ENCODE measurements at places on chromosomes 11 and 22.

DNA sequence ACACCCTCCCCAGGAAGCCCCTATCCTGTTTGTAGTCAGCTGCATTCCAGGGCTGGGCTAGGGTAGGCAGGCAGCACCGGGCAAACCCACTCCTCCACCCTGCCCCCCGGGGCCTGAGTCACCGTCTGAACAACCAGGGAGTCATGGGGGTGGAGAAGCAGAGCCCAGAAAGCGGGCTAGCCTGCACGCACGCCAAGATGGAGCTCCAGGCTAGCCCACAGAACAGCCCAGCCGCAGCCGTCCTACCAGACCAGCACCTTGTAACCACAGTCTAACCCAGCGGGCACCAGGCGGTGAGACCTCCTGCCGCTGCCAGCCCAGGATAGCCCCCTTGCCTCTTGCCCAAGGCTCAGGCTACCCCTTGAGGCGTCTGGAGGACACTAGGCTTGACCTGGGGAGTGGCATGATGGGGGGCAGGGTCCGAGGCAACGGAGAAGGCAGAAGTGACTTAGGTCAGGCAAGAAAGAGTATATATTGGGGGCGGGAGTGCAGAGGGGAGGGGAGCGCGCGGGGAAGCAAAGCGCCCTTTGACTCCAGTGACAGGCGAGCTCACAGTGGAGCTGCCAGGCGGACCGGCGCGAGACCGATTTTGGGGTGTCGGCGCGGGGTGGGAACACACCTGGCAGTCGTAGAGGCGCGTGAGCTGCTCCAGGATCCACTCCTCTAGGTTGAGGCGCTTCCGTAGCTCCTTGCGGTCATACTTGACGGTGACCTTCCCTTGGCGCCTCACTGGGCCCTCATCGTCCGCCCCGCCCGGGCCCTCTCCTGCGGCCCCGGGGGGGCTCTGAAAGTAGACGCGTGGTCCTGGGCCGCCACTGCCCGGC lies 734 bp downstream of the PPP1R14B start:
- peak; percentile 49 for DNase-seq

GRCh38 chr22:23120415-23120899 lies 21.3 kb downstream of the RSPH14 start:
- DNase-seq = no peak

GRCh38 chr11:19315511-19315910 lies 74.8 kb upstream of the E2F8 start:
- no peak for DNase-seq

DNA sequence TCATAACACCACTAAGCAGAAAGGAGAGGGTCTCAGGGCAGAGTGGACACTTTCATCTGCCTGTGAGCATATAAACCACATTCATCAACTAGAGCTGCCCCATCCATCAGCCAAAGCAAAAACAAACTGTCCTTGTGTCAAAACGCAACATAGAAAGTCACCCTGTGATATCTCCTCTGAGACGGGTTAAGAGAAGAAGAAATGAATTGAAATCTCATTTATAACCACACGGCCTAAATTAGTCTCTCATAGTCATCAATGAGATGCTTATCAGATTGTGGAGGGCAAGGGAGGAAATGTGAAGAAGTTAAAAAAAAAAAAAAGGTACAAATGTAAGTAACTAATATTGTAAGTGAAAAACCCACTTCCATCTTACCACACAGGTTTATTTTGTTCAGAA lies 75.7 kb downstream of the SIK3 start:
- DNase-seq = no peak

DNA sequence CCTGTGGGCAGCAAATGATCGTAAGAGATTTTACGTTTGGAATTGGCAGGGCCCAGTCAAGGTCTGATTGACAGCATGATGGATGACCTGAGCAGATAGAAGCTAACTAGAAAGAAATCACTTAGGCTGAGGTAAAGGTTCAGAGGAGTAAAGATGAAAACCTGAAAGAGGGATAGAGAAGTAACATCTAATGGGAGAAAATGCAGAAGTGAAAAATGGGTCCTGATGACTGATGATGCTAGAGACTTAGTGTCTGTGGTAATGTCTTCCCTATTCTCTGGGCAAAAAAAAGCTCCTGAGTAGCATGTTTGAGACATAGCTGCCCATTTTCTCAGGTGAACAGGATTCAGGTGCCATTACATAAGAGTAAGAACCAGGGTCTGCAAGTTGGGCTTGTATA lies 628.8 kb upstream of the ANO5 start:
- DNase-seq = no peak

GRCh38 chr11:44290208-44290607 lies 19.7 kb downstream of the ALX4 start:
- DNase-seq = no peak

- DNase-seq = no peak
Observed at GRCh38 chr22:20852076-20852475, 6.5 kb downstream of the PI4KA start.

GRCh38 chr11:65435411-65435931 lies 12.9 kb downstream of the NEAT1 start:
- no peak for DNase-seq
